ENCODE measurements at places on chromosomes 5 and 9.

- DNase-seq, result no peak
Observed at GRCh38 chr5:62043289-62044280, 262.4 kb upstream of the KIF2A start.

GRCh38 chr9:92404042-92404836 is at the start of gene OGN:
Gene OGN, minus strand, starts transcription at chr9:92404578. Its CDS starts 1,171 bp downstream, at chr9:92403407.
- no peak for DNase-seq

GRCh38 chr5:103454770-103455169 is 107.8 kb downstream of the NUDT12 start:
- no peak for DNase-seq

- DNase-seq, result no peak
Observed at GRCh38 chr9:133140174-133140505, 19.1 kb upstream of the RALGDS start.

- no peak for DNase-seq
Observed at GRCh38 chr9:85523202-85523601, 218.6 kb downstream of the AGTPBP1 start.

GRCh38 chr5:60829490-60830266 is 14.4 kb downstream of the ELOVL7 start:
- DNase-seq, result no peak
